ENCODE measurements at places on chromosomes 1 and 21.

DNA sequence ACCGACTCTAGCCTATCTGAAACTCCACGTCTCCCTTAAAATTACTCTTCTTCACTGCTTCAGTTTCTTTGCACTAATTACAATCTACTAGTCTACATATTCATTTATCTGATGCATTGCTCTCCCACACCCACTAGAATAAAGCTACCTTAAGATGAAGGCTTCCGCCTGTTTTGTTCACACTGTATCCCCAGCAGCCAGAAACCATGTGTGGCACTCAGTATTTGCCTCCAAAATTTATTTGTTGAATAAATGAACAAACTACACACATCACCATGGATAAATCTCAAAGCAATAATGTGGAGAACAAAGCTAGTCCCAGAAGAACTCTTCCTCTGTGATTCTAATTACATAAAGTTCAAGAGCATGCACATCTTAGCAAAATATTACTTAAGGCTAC is 95.7 kb downstream of the DSCAM start:
- DNase-seq: no peak

DNA sequence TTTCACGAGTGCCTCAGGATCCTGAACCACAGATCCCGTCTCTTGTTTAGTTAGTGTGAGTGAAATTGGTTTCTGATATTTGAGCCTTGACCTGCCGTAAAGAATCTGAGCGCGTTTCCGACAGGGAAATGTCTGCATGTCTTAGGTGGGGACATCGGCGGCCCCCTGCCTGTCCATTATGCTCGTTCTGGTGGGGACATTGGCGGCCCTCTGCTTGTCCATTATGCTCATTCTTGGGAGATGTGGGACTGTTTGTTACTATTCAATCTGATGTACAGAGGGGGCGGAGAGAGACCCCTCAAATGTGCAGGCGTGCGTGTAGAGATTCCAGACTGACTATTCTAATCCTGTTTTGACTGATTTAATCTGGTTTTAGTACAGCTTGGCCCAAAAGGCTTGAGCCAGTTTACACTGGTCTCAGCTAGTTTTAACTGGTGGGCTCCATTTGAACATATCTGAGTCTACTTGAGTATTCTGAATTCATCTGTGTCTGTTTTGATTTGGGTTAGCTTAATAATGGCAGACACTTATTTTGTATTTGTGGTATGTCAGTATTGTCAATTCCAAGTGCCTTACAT is 6.6 kb upstream of the TINAGL1 start:
- DNase-seq: no peak

- no peak for DNase-seq
These were observed at the start of gene RIIAD1 for GRCh38 chr1:151720974-151721787. TSS of gene RIIAD1 (plus strand) at chr1:151721522. CDS start at chr1:151721537, 15 bp downstream.

- DNase-seq: no peak
These were observed 38.2 kb upstream of the WASF2 start for GRCh38 chr1:27527890-27528817.

DNA sequence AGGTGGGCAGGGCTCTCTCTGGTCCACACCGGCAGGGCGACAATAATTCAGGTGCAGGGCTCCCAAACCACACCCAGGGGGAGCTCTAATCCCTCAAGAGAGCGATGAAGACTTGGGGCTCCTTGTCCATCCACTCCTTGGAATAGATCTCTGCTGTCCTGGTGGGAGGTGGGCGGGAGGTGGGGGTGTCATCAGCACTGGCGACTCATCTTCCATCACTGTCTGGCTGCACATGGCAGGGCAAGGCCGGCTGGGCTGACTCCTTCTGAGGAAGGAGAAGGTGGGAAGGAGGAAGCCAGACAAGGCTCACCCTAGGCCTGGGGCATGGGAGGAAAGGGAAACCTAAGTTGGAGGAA is 29.3 kb downstream of the TNNT2 start:
- DNase-seq: peak; percentile 20

GRCh38 chr1:206706298-206706791 is 21.6 kb downstream of the MAPKAPK2 start:
- peak; percentile 45 for DNase-seq

- DNase-seq: no peak
These were observed 397.2 kb downstream of the NEGR1 start for GRCh38 chr1:71885171-71885570.

- DNase-seq: no peak
These were observed 99.5 kb upstream of the DUSP10 start for GRCh38 chr1:221841251-221841982.

- DNase-seq: no peak
These were observed 72.4 kb upstream of the IFNAR2 start for GRCh38 chr21:33157303-33157702.

DNA sequence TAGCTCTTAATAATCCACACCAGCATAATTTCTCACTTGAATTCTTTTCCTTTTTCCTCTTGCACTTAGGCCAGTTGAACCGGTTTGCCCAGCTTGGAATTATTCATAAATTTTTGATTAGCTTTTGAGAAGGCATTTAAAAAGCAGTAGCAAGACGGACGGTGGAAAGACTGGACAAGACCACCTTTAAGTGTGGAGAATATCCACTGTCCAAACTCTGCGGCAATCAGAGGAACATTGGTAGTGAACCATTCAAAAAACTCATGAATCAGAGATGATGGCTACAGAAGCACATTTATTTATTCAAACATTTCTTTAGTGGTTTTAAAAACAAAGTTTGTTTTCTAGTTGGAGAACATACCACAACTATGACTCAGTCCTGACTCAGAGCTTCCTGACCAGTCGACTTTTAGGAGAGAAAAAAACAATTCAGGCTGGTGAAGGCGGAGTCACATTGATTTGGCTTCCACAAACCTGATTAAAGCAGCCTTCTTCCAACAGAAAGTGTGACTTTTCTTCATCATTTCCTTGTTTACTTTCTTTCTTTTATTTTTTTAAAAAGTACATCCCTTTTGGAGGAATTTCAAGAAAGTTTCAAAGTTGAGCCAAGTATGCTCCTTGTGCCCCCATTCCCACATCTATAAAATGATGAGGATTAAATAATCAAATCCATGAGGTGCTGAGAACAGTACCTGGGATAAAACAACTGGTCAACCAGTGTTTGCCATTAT is 128.8 kb downstream of the ADSS2 start:
- no peak for DNase-seq

DNA sequence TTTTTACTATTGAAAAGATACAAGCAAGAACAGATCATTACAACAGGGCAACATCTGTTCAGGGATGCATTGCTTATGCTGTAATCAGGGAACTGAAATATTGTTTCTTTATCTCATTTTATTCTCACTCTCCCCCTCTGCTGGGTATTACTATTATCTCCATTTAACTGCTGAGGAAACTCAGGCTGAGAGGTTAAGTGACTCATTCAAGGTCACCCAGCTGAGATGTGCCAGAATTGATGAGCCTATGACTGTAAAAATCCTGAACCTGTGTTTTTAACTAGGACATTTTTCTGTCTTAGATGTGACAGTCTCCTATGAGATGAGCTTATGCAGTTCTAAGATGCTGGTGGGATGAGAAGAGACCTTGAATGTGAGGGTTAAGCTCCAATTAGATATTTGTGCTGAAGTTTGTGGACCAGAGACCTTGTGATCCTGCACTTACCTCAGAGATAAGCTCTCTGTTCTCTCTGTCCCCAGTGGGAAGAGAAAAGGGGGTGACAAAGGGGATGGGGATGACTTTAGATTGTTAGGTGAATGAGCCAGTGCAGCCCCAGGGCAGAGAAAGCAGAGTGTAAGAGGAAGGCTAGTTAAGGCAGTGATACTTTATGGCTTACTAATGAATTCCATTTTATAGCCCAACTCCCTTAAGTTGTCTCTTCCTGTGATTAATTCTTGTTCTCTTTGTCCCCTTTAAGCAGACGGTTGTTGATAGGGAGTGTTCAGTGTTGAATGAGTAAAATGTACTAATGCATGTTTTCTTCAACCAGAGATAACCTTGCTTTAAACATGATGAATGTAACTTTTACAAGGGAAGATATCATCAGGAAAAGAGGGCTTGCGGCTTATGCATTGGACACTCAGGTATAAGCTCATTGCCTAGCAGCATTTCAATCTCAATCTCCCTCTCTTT is 111.4 kb downstream of the HLX start:
- no peak for DNase-seq

DNA sequence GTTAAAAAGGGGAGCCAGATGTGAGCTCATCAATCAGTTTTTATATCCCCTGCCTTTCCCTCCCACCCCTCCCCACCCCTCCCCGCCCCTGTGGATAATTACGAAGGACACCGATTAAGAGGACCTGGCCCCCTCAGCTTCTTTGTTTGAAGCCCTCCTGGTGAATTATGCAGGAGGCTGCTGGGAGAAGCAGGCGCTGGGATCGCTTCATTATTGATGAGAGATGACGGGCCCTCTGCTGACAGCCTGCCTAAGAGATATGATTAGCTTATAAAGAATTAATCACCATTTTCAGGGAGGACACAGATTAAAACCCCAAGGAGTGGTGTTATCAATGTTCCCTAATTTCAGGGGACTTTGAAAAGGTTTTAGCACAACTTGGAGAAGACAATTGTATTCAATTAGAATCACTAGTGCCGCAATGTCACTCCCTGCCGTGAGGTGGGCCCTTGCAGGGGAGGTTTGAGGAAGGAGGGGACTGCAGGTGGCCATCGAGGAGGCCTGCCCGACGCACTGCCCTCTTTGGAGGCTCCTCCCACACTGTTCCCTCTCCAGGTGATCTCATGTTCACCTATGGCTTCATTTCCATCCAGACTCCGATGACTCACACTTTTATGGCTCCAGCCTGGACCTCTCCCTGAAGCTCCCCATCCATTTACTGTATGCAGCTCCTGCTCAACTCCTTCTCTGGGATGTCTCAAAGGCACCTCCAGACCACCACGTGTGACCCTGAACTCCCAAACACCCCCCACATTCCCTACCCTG is 67.0 kb upstream of the KLHDC7A start:
- no peak for DNase-seq

DNA sequence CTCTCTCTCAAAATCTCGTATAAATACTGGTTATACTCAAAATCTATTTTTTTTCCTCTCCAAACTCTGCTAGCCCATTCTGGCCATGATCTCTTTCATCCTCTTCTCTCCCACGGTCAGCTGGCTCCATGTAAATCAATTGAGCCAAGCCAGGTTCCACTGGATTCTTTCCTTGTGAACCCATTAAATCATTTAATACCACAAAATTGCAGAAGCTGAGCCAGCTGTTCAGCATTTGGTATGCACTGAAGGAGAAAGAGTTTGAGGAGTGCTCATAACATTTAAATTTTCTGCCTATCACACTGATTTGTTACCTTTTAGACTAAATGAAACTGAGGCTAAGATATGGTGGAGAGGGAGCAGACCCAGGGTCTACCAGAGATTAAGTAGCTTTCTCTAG is 29.1 kb upstream of the TADA1 start:
- no peak for DNase-seq

- DNase-seq: peak; percentile 24
These were observed 89.7 kb downstream of the BCAR3 start for GRCh38 chr1:93591676-93592550.

DNA sequence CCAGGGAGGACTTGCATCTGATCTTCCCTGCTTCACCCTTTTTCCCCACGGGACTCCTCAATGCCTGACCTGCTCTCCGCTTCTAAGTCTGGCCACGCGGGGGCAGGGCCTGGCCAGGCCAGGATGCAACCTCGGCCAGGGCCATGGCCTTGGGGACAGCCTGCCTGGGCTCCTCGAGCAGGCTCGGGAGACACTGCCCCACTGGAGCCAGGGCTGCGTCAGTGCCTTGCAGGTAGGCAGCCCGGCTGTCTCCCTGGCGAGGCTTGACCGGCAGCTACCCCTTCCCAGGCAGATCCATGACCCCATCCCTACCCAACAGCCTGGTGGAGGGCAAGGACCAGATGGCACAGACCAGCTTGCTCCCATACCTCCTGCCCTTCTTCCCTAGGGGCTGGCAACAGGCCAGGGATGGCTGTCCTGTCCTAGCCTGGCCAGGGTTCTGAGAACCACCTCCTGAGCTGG is 2.7 kb upstream of the PRDM16 start:
- no peak for DNase-seq

- DNase-seq: no peak
These were observed 10.2 kb upstream of the GNL2 start for GRCh38 chr1:37605806-37606474.

DNA sequence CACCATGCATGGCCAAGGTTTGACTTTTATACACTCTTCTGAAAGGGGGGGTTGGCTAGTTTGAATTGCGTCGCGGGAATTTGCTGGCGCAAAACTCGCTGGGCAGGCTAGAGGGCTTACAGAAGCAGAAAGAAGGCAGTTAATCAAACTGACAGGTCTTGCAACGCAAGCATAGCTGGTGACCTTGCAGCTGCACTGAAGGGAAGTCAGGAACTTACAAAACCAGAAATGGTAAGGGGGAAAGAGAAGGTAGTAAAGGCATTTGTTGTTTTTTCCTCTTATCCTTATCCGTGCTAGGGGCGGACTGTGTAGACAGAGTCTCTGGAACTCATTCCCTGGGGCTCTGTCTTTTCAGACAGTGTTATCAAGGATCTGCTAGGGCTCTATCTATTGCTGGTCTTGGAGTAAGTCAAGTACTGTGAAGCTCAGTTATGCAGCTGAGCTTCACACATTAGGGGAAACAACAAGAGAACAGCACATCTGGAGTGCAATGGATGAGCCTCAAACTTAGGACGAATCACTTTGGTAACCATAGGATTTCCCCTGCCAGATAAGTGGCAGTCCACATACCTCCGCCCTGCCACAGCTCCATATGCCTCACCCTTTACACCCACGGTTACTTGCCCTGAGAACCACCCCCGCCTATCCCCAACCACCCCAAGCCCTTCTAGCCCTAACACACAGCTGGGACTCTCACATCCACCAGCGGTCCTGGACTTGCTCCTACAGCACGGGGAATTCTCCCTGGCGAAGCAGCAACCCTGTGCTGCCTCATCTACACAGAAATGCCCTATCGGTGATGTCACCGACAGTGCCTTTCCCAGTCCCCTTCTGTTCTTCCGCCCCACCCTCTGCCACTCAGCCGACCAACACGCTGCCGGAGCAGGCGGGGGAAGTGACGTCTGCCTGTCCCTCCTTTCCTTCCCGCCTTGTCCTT is 251.4 kb downstream of the FAM72C start:
- DNase-seq: no peak

DNA sequence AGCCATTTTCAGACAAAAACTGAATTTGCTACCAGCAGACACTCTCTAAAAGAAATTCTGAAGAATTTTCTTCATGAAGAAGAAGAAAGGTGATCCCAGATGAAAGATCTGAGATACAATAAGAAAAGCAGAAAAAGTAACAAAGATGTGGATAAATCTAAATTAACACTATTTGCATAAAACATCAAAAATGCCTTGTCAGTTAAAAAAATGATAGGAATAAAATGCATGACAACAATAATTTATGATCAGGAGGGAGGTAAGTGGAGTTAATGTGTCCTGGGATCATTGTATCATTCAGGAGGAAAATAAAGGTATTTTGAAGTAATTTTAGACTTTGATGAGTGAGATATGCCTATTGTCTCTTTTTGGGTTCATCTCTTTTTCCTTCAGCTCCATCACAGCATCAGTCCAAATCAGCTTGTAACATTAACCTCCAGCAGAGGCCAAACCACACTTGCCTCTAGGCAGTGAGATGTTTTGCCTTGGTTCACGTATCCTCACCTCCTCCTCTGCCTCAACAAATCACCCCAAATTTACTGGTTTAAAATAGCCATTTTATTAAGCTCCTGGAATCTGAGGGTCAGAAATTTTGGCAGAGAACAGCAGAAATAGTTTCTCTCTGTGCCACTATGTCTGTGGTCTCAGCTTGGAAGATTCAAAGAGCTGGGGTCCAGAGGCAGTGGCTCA is 76.9 kb upstream of the HIVEP3 start:
- no peak for DNase-seq
